Activated B cell treated with CpG ODN at 0.5 μM for 24 hours (primary cell): ENCODE measurements at places on chromosomes 3 and 15. TPM values are rescaled to one million over a fixed set of nuclear protein-coding genes. Genes with fewer than 3 reads are reported as not detected.

GRCh38 chr15:66833371-66833770 lies 131.3 kb downstream of the SMAD6 start:
- H3K27me3 ChIP-seq: no peaks in the 10 kb centered on the region
- H3K27ac ChIP-seq: peak overlapping the region; percentile 85
- no peaks in the 10 kb centered on the region for H3K36me3 ChIP-seq
- H3K4me1 ChIP-seq: peaks cover 46% of the 10 kb centered on the region

GRCh38 chr3:134609821-134610431 lies 40.9 kb downstream of the KY start:
- no peaks in the 10 kb centered on the region for H3K4me1 ChIP-seq
- no peak overlapping the region for H3K4me3 ChIP-seq
- H3K36me3 ChIP-seq: no peaks in the 10 kb centered on the region
- H3K27ac ChIP-seq: no peak overlapping the region
- peaks cover 3% of the 10 kb centered on the region for H3K27me3 ChIP-seq

DNA sequence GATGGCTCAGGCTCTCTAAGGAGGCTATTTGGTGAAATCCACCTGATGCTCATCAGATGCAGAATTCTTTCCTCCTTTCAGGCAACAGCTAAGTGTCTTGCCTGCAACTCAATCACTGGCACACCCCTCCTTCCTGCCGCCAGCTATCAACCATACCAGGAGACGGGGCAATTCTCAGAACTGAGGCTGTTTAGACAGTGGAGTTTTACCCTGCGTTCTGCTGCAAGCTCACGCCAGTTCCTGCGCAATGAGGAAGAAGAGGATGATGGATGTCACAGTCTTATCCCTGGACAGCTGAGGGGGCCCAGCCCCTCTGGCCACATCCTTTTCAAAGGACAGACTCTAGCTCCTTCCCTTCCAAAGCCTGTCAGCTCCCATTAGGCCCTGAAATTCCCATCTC lies 7.0 kb upstream of the MANF start:
- H3K27ac ChIP-seq: no peak overlapping the region
- H3K4me1 ChIP-seq: peaks cover under 1% of the 10 kb centered on the region
- H3K36me3 ChIP-seq: no peaks in the 10 kb centered on the region

QRICH1 gene
- 142 and 155 TPM in 2 replicates for total RNA-seq

DNA sequence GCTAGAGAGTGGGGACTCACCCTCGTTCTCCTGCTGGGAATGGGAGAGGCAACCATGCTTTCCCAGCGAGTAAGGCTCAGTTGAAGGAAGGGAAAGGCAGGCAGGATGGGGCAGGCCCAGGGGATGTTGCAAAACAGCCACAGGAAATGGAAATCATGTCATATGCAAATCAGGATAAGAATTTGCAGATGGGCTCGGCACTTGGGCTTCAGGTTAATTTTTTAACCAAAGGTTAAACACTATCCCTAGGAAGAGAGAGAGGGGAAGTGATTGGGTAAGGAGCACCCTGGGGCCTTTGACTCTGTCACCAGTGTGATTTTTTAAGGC lies 14.6 kb upstream of the PLA2G4E start:
- H3K36me3 ChIP-seq: no peaks in the 10 kb centered on the region
- peaks cover 35% of the 10 kb centered on the region for H3K4me1 ChIP-seq
- H3K27me3 ChIP-seq: no peaks in the 10 kb centered on the region
- H3K27ac ChIP-seq: peak overlapping the region; percentile 68

- no peak for DNase-seq
- H3K36me3 ChIP-seq: no peaks in the 10 kb centered on the region
- no peak overlapping the region for H3K4me3 ChIP-seq
Measured at GRCh38 chr3:8996681-8997121, 33.4 kb upstream of the RAD18 start.
